ENCODE measurements at places on chromosomes 1 and 21.
A peak's percentile ranks its signal among the peaks of the same experiment; 100 is the strongest.

DNA sequence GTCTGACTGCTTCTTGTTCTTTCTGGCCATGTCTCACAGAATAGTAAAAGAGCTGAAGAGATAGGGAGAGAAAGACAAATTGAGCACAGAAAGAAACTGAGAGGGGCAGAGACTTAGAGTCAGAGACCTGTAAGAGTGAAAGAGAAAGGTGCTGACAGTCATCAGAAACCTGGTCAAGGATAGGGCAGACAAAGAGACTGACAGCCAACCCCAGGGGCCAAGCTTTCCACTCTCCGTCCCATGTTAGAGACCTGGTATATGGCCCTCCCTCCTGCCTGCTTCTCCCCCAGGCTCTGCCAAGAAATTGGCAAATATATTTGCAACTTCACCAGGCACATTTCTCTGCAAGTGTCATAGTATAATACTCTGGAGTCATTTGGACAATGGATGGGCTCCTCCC, 64.6 kb downstream of the RHBG start:
- no peak for DNase-seq

- no peak for DNase-seq
These were observed 69.7 kb upstream of the WNT4 start for GRCh38 chr1:22212400-22213233.

DNA sequence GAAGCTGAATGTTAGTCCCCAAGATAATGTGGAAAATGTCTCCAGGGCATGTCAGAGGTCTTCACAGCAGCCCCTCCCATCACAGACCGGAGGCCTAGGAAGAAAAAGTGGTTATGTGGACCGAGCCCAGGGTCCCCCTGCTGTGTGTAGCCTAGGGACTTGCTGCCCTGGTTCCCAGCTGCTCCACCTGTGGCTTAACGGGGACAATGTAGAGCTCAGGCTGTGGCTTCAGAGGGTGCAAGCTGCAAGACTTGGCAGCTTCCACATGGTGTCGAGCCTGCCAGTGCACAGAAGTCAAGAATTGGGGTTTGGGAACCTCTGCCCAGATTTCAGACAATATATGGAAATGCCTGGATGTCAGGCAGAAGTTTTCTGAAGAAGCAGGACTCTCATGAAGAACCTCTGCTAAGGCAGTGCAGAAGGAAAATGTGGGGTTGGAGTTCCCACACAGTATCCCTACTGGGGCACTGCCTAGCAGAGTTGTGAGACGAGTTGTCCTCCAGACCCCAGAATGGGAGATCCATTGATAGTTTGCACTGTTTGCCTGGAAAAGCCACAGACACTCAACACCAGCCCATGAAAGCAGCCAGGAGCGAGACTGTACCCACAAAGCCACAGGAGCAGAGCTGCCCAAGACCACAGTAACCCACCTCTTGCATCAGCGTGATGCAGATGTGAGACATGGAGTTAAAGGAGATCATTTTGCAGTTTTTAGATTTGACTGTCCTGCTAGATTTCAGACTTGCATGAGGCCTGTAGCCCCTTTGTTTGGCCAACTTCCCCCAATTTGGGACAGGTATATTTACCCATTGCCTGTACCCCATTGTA, 204.9 kb downstream of the MRPL39 start:
- DNase-seq = no peak

DNA sequence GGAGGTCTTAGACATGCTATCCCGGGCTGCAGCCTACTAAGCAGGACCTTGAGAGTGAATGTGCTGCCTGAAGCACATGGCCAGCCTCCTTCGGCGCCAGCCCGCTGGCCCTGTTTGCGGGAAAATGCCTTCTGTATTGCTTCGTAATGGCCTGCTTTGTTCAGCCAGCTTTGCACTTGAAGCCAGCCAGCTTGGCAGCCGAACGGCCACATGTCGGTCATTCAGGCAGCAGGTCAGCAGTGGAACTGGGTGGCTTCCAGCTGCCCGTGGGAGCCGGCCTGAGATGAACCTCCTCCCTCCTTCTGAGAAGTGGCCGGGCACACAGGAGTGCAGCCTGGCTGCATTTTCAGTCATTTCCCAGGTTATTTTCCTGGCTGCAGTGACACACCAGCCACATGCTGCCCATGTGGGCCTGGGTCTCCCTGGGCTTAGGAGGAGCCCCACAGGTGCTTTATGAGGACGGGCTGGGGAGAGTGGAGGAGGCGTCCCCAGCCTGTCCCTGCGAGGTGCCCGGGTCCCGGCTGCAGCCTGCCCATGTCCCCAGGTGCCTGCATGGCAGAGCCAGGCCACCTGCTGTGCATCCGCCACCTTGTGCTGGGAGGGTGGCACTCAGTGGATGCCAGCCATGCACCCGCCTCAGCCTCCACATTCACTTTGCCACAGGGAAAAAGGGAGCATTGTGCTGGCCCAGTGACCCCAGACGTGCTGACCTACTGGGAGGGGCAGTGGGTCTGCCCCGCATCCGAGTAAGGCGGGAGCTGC, 103.5 kb downstream of the SIK1 start:
- DNase-seq = no peak

GRCh38 chr1:107666493-107666892, 298.5 kb downstream of the VAV3 start:
- DNase-seq = no peak

- DNase-seq = peak; percentile 5
These were observed 32.9 kb upstream of the UTS2 start for GRCh38 chr1:7885513-7886404.

DNA sequence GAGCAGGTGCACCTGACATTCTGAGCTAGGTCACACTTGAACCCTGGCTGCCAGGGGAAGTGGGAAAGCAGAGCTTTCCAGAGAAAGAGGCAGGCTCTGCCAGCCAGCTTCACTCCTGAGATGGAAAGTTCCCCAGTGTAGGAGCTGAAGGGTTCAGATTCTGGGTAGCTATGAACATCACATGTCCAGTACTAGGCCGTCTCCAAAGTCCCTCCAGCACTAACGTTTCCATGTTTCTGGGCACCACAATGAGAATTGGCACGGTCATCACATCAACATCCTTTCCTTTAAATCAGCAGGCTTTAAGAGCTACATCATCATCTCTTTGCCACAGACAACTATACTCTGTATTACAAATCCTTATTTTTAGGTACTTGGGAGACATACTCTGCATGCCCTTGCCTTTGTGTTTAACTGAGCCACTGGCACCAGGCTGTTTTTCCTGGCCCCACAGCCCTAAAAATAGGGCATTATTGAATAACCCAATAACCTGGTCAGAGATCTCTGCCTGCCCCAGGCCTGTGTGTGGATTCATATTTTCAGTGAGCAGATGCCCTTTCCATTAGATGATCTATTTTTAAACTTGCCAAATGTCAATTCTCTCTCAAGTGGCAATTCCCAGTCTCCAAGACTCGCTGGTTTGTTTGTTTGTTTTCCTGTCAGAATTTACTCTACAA, 35.4 kb upstream of the USP24 start:
- no peak for DNase-seq

DNA sequence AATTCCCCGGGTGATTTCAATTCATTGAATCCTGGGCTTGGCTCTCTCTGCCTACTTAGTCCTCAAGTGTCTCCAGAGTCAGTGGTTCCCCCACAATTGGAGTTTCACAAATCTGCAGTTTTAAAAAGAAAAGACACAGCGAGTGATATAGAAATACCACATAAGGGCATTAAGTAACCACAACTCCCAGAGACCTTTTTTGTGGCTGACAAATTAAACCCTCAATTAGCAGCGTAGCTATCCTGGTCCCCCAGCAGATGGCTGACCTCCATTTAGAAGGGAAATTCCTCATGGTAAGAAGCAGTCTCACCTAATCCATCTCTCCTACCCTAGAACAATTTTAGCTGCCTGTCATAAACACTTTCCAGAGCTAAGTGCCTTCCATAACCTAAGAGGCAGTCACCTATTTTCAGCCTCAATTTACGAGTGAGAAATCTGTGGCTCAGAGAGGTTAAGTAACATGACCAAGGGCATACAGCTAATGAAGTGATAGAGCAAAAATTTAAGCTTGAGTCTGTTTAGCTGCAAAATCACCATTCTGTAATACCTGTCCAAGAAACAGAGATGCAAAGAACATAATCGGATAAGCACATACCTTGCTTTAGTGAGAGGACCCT, 56.0 kb upstream of the NBPF3 start:
- no peak for DNase-seq

DNA sequence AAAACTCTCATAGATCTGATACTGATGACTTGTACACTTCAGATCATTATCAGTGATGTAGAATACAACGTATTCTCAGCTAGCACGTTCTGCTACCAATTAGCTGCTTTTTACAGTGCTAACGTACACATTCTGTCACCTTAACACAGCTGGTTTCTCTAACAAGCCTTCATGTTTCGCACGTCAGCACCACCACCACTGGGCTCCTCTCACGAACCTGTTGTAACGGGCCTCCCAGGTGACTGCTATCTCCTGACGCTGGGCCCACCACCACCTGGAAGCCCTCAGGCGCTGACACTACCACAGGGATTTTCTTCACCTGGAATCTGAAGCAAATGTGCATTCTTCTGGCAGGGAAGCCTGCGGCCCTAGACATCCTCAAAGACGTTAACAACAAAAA, 19.8 kb downstream of the TOMM20 start:
- no peak for DNase-seq

- no peak for DNase-seq
These were observed 2.4 kb downstream of the PGD start for GRCh38 chr1:10401281-10401680.

DNA sequence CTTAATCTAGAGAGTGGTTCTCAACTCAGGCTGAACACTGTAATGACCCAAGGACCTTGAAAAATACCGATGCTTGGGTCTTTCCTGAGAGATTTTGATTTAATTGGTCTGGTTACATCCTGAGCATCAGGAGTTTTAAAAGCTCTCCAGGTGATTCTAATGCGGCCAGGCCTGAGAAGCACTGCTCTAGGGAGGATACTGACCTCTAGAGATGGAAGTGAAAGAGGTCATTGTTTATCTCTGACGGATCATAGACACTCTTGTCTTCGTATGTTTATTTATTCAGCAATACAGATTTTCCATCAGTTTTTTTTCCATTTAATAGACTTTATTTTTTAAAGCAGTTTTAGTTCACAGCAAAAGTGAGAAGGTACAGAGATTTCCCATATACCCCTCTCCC, 54.5 kb upstream of the IGSF5 start:
- DNase-seq = no peak

GRCh38 chr1:48062353-48062752, 65.2 kb upstream of the TRABD2B start:
- DNase-seq = no peak

- DNase-seq = no peak
These were observed 84.5 kb downstream of the CC2D1B start for GRCh38 chr1:52281518-52281917.

DNA sequence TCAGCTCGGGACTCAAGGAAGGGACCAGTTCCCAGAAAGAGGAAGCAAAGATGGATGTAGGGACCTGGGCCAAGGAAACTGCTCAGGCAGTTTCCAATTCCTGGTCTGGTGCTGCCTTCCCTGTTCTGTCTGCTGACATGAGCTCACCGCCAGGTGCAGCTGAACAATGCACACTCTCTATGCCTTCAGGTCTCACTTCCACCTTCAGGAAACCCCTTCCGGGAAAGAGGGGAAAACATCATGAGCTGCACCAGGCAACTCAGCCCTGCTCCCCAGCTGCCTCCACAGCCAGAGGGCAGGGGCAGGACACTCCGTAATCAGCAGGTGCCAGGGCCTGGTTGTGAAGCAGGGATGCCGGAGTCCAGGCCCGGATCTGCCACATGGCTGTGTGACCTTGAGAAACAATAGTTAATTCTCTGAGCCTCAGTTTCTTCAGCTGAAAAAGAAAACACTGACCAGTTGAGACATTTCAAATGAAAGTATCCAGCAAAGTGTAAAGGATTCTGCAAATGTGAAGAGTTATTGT, 27.8 kb downstream of the SMIM12 start:
- no peak for DNase-seq

DNA sequence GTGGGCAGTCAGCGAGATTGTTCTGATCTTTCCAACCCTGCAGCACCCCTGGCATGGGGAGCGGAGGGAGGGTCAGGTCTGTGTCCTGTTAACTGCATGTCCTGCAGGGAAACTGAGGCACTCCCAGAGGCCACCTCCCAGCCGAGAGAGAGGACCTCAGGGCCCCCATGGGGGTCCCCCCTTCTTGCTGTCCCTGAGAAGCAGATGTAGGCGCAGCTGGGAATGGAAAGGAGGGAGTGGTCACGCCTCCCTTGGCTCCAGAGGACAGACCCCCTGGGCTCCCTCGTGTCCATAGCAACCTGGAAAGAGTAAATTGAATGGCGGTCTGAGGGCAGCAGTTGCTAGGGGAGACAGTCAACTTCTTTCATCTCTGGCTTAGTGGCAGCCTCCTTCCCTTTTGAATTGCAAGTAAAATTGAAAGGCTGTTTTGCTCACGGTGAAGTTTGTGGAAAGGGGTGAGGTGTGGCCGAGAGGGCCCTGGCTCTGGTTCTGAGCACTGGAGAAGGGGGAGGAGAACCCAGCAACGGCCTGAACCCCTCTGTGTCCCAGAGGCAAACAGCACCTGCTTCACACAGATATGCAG, 4.9 kb downstream of the CROCC start:
- no peak for DNase-seq

- DNase-seq = peak; percentile 29
These were observed 106.5 kb upstream of the SLC44A3 start for GRCh38 chr1:94713472-94714141.

DNA sequence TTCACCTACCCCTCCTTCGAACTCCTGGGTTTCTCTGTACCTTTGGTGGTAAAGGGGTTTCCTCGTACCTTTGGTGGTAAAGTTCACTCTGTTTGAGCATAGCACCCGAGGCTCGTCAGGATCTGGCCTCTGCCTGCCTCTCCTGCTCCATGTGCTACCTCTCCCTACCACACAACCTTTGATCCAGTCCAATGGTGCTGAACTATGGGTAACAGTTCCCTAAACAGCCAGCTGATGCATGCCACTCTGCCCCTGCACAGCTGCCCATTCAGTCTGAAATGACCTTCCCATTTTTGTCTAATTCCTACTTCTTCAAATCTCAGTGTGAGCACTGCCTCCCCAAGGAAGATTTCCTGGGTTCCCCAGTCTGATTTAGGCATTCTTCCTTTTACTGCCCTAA, 14.0 kb downstream of the OVAAL start:
- no peak for DNase-seq

- no peak for DNase-seq
These were observed 52.0 kb downstream of the ZNHIT6 start for GRCh38 chr1:85656256-85656655.

DNA sequence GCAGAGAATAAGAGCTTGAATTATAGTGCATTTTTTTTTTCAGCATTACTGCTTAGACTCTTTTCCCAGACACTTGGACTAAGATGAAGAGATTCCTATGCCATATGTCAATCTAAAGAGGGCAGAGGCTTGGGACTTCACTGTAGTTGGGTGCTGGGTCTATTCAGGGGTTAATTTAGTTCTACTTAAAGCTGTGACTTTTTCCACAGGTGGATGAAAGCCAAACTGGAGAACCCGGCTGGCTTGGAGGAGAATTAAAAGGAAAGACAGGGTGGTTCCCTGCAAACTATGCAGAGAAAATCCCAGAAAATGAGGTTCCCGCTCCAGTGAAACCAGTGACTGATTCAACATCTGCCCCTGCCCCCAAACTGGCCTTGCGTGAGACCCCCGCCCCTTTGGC, 104.8 kb downstream of the ATP5PO start:
- DNase-seq = no peak

- no peak for DNase-seq
These were observed 77.4 kb upstream of the TMPRSS2 start for GRCh38 chr21:41585199-41585994.

All from stimulated activated naive B cell treated with anti-CD40 and anti-IgM and Interleukin-4, amounts not matched to agents 10 μg/mL and 1 μg/mL and 100 μg/mL, for 72 hours (primary cell).